ENCODE measurements at places on chromosomes 7 and 10.

- peak; percentile 8 for DNase-seq
Measured at GRCh38 chr10:46282842-46283574, 3.8 kb upstream of the ANTXRL start.

DNA sequence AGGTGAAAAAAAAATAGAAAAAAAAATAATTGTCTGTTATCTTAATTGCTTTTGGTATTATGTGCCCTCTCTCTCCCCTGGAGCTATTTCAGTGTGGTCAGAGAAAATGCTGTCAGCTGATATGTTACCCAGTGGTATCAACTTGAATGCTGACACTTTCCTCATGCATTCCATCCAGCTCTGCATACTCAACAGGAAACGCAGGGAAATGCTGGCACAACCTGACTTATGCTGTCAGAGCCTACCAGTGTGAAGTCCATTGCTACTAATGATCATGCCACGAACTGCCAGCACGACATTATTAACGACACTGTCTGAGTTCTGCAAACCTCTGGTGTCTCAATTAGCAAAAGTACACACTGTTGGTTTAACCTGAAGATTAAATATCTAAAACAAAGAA, 182.8 kb downstream of the ZWINT start:
- DNase-seq, result no peak

- DNase-seq, result no peak
Measured at GRCh38 chr7:117479225-117480054, at the start of gene CFTR. CFTR (plus strand) TSS chr7:117480025; CDS start chr7:117480095, 70 bp downstream.

DNA sequence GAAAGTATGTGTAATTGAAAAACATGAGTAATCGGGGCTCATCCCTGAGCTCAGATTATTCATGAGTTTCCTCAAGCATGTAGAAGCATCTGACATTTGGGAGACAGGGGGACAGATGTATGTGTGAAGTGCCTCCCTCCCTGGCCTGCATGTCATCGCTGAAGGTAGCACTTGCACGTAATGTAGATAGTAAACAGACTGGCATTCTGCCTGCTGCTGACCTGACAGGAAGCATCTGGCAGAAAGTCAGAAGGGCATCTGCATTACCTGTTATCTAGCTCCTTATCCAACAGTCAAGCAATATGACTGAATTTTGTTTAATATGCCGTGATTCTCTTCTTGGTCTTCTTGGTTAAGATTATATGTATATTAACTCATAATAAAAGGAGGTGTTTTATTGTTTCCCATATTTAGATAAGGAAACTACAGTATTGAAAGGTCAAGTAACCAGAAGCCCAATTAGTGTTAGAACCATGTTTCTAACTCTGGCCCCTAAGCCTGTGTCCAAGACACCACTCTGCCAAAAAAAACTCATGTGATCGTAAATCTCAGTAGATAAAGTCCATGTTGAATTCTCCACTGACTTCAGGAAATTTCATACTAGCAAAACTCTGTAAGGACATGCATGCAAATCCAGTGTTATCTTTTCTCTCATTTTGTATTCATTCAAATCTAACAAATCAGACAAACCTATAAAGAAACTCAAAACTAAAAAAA, 918.1 kb upstream of the MBL2 start:
- no peak for DNase-seq

GRCh38 chr10:94218493-94219183, 144.1 kb downstream of the NOC3L start:
- no peak for DNase-seq

DNA sequence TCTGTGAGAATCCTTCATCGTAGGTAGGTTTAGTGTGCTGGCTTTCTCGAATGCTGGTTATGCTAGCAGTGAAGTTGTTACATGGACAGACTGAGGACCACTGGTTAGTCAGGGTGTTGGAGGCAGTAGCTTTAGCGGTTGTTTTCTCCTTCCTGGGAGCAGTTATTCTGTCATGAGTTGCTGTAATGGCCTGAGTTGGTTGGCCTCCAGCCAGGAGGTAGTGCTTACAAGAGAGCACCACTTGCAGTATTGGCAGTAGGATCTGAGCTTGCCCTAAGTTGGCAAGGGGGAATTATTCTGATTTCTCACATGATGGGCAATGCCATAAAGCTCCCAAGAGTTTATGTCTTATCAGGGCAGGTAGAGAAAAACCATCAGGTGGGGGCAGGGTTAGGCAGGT, 58.0 kb downstream of the IPMK start:
- DNase-seq, result no peak

DNA sequence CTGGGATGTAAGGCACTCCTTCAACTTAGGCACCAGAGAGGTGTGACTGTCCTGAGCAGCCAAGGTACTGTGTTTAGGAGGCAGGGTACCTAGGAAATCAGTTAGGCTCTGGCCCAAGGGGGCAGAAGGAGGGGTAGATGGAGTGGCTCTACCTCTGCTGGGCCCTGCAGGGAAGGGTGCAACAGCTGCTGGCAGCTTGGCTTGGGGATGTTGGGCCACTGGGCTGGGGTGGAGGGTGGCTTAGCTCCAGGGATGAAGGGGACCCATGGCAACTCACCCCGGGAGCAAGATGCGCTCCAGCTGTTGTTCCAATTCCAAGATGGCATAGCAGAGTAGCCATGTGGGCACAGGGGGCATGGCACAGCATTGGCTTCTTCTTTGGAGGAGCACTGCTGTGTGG, 42.1 kb downstream of the NEURL1 start:
- DNase-seq, result no peak

DNA sequence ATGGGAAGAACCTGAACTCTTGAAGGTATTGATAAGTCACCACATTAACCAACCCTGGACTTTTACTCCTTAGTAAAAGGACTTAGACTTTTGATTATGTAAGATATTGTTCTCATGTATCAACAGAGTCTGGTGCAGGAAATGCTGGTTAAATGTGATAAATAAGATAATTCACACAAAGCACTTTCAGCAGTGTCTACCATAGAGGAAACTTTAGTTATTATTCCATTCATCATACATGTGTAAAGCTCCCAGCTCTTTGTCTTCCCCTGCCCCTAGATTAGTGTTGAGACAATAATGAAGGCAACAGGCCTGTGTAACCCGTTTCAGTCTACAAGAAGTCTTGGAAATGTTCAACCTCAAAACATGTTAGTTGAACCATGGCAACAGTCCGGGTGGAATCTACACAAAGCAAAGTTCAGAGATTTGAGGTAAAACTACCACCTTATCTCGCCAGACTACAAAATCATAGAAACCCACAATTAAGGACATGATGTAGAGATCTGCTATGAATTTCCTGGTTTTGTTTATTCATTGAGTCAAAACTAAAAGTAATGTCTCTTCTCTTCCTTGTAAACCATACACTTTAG, 109.9 kb upstream of the ADO start:
- no peak for DNase-seq

GRCh38 chr7:36638140-36638539, 86.2 kb downstream of the AOAH start:
- DNase-seq, result no peak

DNA sequence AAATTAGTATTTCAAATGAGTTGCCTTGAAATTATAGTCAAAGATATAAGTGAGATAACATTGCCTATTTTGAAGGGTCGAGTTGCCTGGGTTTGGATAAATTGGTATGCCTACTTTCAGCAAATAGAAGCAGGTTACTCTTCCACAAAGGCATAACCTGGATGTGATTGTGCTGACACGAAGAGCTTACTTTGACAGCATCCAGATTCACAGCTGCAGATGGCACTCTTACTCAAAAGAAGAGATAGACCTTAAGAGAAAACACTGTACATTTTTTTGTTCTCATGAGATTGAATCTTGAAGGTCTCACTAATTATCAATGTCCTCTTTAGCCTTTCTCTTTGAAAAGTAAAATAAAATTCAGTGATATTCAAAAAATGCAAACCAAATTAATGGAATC, 1338.7 kb downstream of the REEP3 start:
- DNase-seq, result no peak

DNA sequence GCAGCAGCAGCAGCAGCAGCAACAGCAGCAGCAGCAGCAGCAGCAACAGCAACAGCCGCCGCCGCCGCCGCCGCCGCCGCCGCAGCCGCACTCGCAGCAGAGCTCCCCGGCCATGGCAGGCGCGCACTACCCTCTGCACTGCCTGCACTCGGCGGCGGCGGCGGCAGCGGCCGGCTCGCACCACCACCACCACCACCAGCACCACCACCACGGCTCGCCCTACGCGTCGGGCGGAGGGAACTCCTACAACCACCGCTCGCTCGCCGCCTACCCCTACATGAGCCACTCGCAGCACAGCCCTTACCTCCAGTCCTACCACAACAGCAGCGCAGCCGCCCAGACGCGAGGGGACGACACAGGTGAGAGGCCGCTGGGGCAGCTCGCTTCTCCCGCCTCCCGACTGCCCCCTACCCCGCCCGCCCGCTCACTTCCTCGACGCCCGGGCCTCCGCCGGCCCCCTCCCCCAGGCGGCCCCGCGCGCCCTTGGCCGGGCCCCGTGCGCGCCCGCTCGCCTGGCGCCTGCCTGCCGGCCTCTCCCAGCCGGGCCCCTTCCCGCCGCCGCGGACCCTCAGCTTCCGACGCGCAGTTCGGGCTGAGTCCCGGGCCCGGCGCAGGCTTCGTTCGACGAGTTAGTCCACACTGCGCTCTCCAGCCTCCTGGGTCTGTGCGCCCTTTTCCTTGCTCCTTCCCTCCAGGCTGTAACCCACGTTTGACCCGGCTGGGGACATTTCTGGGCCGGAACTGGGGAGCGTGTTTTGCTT, 882 bp downstream of the DLX6 start:
- peak; percentile 63 for DNase-seq

DNA sequence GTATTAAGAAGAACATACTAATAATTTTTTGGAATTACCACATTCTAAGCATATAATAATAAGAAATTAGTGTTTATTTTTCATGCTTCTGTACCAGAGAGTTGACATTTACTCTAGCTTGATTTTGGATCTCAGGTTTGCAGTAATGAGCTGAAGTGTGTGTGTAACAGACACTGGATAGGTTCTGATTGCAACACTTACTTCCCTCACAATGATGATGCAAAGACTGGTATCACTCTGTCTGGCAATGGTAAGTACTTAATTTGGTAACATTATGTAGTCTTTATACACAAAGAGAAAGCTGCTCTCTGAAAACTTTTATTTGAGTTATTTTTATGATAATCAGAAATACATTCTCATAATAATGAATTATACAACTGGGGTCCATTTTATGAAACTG, 54.1 kb downstream of the SRI start:
- no peak for DNase-seq

- no peak for DNase-seq
Measured at GRCh38 chr7:50940621-50941020, 157.9 kb upstream of the GRB10 start.

DNA sequence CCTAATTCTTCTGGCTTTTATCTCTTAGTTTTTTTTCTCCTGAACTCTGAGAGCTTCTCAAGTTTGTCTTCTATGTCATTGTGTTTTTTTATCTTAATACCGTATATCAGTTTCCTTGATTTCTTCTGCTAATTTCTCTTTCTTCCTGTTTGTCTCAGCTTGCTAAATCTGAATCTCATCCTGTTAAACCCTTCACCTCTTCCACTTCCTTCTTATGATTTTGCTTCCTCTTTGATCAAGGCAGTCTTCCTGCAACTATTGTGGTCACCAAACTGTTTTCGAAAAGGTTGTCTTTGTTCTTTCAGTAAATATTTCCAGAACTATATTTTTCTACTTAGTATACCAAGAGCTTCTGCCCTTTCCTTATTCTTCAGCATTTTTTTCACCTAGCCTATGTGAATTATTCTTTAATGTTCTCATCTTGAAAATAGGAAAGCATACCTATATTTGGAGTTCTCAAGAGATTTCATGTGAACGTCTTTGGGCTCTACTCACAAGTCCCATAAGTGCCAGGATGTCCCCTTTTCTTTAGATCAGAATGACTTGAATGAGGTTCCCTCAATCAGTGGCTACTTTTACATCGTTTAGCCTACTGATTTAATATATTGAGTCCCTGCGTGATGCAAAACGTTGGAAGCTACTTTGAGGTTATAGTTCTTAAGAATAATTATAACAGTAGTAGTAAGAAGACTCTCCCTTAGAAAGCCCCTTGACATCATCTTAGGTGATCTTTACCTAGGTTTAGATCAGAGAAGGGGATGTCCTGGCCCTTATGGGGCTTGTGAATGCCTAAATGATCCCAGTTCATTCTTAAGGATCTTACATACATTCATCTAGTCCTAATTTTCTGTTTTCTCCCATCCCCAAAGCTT, 415.4 kb upstream of the AUTS2 start:
- DNase-seq, result no peak

DNA sequence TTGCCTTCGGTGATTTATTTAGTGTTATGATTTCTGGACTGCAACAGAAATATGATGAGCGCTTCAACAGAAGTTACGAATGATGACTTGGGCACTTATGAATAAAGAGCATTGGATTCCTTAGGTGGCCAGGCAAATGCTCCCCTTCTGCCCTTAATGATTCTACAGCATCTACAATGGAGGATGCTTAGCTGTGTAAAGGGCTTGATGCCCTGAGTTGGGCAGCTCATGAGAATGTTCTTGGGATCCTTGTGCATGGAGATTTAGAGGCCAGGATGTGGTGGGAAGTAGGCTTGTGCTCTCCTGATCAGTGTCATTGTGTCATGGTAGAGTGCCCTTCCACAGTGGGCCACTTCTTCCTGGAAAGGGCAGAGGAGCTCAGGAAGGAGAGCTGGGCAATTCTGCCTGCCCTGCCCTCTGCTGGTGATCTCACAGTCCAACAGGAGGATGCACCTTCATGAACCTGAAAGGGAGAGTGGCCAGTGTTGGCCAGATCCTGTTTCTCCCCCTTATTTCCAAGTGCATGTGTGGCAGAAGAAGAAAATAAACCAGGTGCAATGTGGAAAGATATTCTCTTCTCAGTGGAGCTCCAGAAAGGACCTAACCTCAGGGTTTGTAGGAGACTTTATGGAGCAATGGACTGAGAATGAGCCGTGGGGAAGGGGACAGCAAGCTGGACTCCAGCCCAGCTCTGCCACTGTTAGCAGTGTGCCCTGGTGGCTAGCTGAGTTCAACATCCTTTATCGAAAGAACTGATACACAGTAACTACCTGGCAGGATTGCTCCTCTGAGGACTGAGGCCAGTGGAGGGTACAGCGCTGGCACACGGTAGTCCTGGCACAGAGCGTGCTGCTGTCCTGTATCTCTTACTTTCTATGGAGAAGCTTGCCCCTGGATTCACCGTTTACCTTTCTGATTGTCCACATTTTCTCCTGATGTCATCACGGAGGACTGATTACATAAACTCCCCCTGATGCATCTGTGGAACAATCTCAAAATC, 182.9 kb downstream of the BMPER start:
- peak; percentile 67 for DNase-seq

- DNase-seq, result no peak
Measured at GRCh38 chr7:142418326-142418725, 160.5 kb upstream of the PRSS58 start.

DNA sequence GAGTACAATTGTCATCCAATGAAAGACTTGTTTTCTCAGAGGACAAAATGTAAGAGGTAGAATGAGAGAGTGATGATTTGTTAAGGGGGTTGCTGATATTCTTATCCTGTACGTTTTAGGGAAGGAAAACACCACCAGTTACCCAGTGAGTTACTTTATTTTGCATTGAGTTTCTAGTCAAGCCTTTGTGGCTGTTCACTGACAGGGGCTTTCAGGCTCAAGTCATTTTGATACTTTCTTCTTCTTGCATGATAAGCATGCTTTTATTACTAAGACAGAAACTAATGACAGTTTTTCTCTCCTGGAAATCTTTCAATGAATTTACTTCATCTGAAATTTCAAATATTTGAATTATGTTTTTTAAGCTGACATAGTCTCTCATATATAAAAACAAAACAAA, 710.2 kb upstream of the POM121L12 start:
- DNase-seq, result no peak

Measured in DMS153 (cell line).